ENCODE measurements at places on chromosomes 7 and 10.
A peak's percentile ranks its signal among the peaks of the same experiment; 100 is the strongest.

DNA sequence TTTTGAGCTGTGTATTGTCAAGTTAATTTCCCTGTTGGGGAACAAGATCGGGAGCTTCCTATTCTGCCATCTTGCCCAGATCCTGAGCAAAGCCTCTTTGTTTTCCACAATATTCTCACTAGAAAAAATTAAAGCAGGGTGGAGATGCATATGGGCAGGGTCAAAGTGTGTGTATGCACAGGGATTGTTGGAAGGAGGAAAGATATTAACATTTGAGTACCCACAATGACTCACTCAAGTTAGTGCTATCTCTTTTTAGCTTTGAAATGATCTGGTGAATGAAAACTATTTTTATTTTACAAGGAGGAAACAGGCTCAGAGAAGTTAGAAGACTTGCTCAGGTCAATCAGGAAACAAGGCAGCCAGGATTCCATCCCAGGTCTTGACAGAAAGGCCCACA is 6.7 kb upstream of the BTBD16 start:
- DNase-seq = no peak

GRCh38 chr10:128473911-128474310 is 347.7 kb upstream of the MKI67 start:
- no peak for DNase-seq

GRCh38 chr10:86123715-86124114 is 242.9 kb downstream of the GRID1 start:
- DNase-seq = no peak

GRCh38 chr10:72315054-72315453 is 39.7 kb downstream of the DNAJB12 start:
- peak; percentile 70 for DNase-seq

- DNase-seq = no peak
Observed at GRCh38 chr10:131784363-131785120, 116.3 kb upstream of the PPP2R2D start.

GRCh38 chr7:18226598-18226997 is 199.0 kb upstream of the PRPS1L1 start:
- DNase-seq = no peak

DNA sequence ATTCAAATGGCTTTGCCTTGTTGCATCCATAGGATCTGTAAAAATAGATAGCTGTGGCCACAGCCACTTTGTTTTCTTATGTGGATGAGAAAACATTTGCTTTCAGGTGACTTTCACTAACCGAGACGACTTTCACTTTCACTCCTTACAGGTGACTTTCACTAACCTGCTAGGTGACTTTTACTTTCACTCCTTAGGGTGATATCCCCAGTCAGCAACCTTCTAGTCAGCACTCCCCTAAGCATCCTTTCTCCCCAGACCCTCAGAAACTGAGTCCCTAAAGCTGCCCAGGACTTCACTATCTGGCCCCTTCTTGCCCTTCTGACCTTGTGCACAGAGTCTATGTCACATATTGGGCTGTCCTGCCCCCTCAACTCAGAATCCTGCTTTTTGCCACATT is 177.5 kb downstream of the RELN start:
- no peak for DNase-seq

GRCh38 chr10:132319853-132320653 is 11.9 kb upstream of the LRRC27 start:
- DNase-seq = no peak

GRCh38 chr10:79125092-79125491 is 56.3 kb downstream of the ZMIZ1 start:
- no peak for DNase-seq
